Left renal cortex interstitium (tissue), 4 donors: ENCODE measurements at places on chromosomes 7 and 10. TPM values are rescaled to one million over a fixed set of nuclear protein-coding genes. Genes with fewer than 3 reads are reported as not detected.

The FKBP14 gene
- 17.9 TPM for polyA plus RNA-seq

The ENKUR gene
- 3.5 TPM for polyA plus RNA-seq

The SPDYE9 gene
- 0.13 TPM for polyA plus RNA-seq

DNA sequence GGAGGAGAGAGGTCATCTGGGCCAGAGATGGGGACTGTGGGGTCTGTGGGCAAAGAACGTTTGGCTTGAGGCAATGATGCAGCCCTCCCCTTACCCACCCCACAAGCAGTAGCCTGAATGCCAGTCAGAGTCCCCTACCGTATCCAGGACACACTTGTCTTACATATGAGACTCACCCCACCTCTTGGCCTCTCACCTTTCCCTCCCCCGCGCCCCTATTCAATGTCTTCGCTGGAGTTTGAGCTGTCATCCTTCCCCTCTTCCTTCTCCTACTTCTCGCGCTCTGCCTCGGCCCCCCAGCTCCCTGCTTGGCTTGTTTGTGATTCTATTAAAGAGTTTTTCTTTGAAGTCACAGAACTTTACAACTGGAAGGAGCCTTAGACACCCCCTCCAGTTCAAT is 8.9 kb downstream of the PRRT4 start:
- DNase-seq = no peak

The MMP21 gene
- polyA plus RNA-seq = 0.39 TPM

DNA sequence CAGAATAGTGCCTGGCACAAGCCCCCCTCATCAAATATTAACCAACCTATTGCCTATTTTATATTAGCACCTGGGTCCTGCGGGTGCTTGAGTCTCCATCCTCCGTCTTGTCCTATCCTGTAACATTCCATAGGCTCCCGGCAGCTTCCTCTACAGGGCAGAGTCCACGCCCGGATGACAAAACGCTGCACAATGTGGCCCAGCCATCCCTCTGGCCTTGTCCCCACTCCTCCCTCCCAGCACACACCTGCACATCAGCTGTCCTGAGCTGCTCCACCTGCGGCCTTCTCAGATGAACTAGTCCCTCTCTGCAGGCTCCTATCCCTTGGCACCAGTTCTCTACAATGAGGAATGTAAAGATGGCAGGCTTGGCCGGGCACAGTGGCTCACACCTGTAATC is 153.5 kb upstream of the PDE1C start:
- DNase-seq = no peak
